ENCODE measurements at places on chromosomes 12 and 14. TPM values are rescaled to one million over a fixed set of nuclear protein-coding genes. Genes with fewer than 3 reads are reported as not detected.
A peak's percentile ranks its signal among the peaks of the same experiment; 100 is the strongest.

GRCh38 chr14:54739514-54739913, 163.1 kb downstream of the GCH1 start:
- H3K36me3 ChIP-seq: peaks cover 17% of the 10 kb centered on the region
- DNase-seq: no peak
- H3K27ac ChIP-seq: no peak overlapping the region
- H3K27me3 ChIP-seq: no peaks in the 10 kb centered on the region
- H3K4me3 ChIP-seq: no peak overlapping the region

GRCh38 chr12:64634508-64635092, 24.3 kb downstream of the RASSF3 start:
- no peak for DNase-seq
- H3K36me3 ChIP-seq: no peaks in the 10 kb centered on the region
- H3K27ac ChIP-seq: no peak overlapping the region
- no peak overlapping the region for H3K4me3 ChIP-seq
- H3K4me1 ChIP-seq: peaks cover 9% of the 10 kb centered on the region

GRCh38 chr12:120254809-120255208, 10.7 kb downstream of the PXN start:
- H3K4me1 ChIP-seq: peaks cover 69% of the 10 kb centered on the region
- no peak for DNase-seq
- peaks cover 25% of the 10 kb centered on the region for H3K36me3 ChIP-seq
- H3K27me3 ChIP-seq: no peaks in the 10 kb centered on the region
- no peak overlapping the region for H3K27ac ChIP-seq

DNA sequence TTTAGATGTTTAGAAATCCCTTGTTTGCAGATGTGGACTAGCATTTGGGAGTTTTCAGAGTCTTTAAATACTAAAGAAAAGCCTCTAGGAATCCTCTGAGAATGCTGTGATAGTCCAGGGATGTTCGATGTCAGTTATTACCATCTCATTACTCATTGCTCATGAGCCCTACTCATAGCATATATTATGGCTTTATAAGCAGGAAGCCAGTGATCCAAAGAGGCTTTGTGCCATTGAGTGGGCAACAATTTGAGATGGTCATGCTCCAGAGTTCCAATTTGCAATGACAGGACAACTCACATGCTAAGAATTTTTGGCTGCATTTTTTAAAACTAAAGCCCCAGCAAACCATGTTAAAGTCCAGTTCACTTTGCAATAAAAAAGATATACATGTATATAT, 163.0 kb downstream of the OTOGL start:
- DNase-seq: no peak
- no peak overlapping the region for H3K4me3 ChIP-seq
- no peaks in the 10 kb centered on the region for H3K36me3 ChIP-seq

GRCh38 chr12:60501124-60501729, 905.4 kb downstream of the SLC16A7 start:
- H3K27ac ChIP-seq: no peak overlapping the region
- H3K36me3 ChIP-seq: no peaks in the 10 kb centered on the region
- DNase-seq: no peak
- H3K4me3 ChIP-seq: no peak overlapping the region
- H3K27me3 ChIP-seq: no peaks in the 10 kb centered on the region
- H3K4me1 ChIP-seq: no peaks in the 10 kb centered on the region

GRCh38 chr14:79663453-79663852, 547.9 kb downstream of the DIO2 start:
- H3K4me1 ChIP-seq: peaks cover 3% of the 10 kb centered on the region
- H3K27ac ChIP-seq: no peak overlapping the region
- no peaks in the 10 kb centered on the region for H3K36me3 ChIP-seq
- no peak for DNase-seq
- no peak overlapping the region for H3K4me3 ChIP-seq
- no peaks in the 10 kb centered on the region for H3K27me3 ChIP-seq

DNA sequence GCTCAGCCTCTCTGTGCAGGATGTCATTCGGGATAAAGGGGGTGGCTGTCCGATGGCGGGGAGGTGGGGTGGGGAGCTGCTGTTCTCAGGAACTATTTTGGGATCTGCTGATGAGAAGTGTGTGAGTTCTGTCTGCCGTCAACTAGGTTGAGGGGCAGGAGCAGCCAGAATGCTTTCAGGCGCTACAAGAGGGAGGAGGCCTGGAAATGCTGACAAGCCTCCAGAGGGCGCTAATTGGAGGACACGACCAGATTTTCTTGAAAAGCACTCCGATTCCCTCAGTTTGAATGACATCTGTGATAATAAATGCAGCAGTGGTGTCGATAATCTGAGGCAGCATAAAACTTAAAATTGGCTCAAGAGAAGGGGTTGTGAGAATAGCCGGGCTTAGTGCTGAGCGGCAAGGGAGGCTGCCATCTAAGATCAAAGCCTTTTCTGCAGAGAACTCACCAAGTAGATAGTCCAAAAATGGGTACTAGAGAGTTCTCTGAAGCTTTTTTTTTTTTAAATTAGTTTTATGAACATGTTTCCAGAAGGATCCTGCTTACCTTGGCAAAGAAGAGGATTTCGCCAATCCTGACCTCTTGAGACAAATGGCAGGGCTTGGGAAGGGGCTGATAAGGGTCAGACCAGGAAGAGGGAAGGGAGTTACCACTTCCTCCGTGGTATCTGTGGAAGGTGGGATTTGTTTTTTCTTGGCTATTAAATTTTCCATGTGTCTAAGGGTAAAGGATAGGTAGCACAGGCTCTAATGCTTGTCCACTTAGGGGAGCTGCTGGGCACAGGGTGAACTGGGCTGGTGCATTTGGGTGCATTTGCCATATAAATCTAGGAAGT, 94.4 kb downstream of the CRACR2A start:
- no peak overlapping the region for H3K4me3 ChIP-seq
- H3K27me3 ChIP-seq: peaks cover 4% of the 10 kb centered on the region
- no peaks in the 10 kb centered on the region for H3K36me3 ChIP-seq
- no peaks in the 10 kb centered on the region for H3K4me1 ChIP-seq
- DNase-seq: no peak
- H3K27ac ChIP-seq: no peak overlapping the region

DNA sequence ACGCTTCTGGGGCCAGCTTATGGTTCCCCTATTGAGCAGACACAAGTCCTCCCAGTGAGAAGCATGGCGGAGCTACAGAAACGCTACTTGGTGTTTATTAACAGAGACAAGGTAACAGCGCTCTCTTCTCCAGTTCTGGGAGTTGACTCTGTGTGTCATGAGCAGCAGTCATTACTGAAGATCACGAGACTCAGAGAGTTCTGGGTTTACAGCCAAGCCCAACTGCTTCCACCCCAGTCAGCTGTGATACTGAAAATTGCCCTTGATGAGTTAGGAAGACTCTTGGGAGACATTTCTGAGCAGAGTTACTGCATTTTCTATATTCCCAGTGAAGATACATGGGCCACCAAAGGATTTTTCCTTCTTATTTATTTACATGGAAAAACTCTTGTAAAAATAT, 48.6 kb downstream of the CFAP251 start:
- no peak overlapping the region for H3K4me3 ChIP-seq
- no peak overlapping the region for H3K27ac ChIP-seq
- DNase-seq: no peak
- H3K36me3 ChIP-seq: peaks cover 46% of the 10 kb centered on the region
- peaks cover 13% of the 10 kb centered on the region for H3K4me1 ChIP-seq

- peaks cover 8% of the 10 kb centered on the region for H3K4me1 ChIP-seq
- H3K27ac ChIP-seq: no peak overlapping the region
- H3K27me3 ChIP-seq: no peaks in the 10 kb centered on the region
- no peak for DNase-seq
- no peaks in the 10 kb centered on the region for H3K36me3 ChIP-seq
- no peak overlapping the region for H3K4me3 ChIP-seq
Observed at GRCh38 chr14:38168416-38168815, 39.3 kb upstream of the SSTR1 start.

DNA sequence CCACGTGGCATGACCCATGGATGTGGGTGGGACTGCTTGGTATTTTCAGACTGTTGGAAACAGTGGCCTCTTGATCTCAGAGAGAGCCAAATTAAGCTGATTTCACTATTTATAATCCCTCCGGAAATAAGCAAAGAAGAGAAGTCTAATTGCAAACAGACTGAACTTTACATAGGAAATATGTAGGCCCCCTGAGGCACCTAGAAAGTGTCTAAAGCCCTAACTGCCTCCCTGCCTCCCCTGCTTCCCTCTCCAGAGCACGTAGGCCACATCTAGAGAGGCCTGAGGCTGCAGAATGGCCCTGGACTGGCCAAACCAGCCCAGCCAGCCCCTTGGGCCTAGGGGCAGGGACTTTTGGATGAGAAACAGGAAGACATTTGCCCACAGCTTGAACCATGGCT, 123.8 kb downstream of the ZFP36L1 start:
- H3K27me3 ChIP-seq: no peaks in the 10 kb centered on the region
- no peak overlapping the region for H3K4me3 ChIP-seq
- H3K4me1 ChIP-seq: peaks cover 3% of the 10 kb centered on the region
- H3K27ac ChIP-seq: no peak overlapping the region
- no peak for DNase-seq
- no peaks in the 10 kb centered on the region for H3K36me3 ChIP-seq

DNA sequence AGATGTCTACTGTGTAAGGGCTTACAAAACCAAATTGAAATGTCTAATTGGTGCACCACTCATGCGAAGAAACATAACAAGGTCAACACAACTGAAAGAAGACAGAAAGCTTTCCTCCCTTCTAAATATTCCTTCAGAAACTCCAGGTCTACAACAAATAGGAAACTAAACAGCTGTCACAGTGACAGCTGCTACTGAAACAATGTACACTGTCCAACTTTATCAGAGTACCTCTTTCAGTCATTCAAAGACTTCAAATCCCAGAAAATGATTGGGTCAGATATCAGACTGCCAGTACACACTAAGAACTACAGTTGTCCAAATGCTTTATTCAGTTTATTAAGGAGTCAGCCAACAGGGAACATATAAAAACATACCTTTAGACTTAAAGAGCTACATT, 35.2 kb downstream of the CEP128 start:
- no peak for DNase-seq
- no peak overlapping the region for H3K27ac ChIP-seq
- no peak overlapping the region for H3K4me3 ChIP-seq
- H3K4me1 ChIP-seq: no peaks in the 10 kb centered on the region

- no peak overlapping the region for H3K27ac ChIP-seq
- peak; percentile 35 for DNase-seq
- H3K4me3 ChIP-seq: no peak overlapping the region
- H3K36me3 ChIP-seq: no peaks in the 10 kb centered on the region
- no peaks in the 10 kb centered on the region for H3K4me1 ChIP-seq
Observed at GRCh38 chr12:116703214-116703795, 34.6 kb downstream of the SPRING1 start.

GRCh38 chr12:124774054-124774461, 89.6 kb downstream of the SCARB1 start:
- H3K36me3 ChIP-seq: peaks cover 2% of the 10 kb centered on the region
- peak overlapping the region; percentile 63 for H3K27ac ChIP-seq
- DNase-seq: no peak
- H3K4me1 ChIP-seq: peaks cover 21% of the 10 kb centered on the region
- peaks cover 10% of the 10 kb centered on the region for H3K27me3 ChIP-seq

DNA sequence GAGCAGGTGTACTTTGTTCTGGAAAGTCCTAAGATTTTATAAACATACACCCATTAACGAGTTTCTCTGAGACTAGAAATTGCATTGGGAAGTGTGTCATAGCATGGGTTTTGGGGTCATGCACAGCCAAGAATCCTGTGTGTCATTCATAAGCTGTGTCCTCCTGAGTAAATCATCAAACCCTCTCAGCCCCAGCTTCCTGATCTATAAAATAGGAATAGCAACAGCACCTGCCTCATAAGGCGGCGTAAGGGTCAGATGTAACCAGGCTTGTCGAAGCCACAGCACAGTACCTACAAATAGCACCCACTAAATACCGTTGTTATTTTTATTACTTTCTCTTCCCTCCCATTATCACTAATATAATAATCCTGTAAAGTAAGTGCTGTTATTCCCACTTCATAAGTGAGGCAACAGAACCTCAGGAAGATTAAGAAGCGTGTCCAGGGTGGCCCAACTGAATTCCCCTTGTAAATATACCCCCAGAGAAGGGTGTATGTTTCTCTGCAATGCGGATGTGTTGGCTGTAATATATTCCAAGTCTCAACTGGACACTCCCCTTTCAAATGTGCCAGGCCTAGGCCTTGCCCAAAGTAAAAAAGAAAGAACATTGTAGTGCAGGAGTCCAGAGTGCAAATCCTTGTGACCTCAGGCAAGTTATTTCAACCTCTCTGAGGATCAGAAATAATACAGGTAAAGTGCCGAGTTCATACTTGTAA, 188.3 kb upstream of the BCL2L14 start:
- H3K27ac ChIP-seq: no peak overlapping the region
- no peaks in the 10 kb centered on the region for H3K27me3 ChIP-seq
- peaks cover 38% of the 10 kb centered on the region for H3K4me1 ChIP-seq
- no peak for DNase-seq

- no peak overlapping the region for H3K27ac ChIP-seq
- no peak overlapping the region for H3K4me3 ChIP-seq
- H3K36me3 ChIP-seq: no peaks in the 10 kb centered on the region
- H3K4me1 ChIP-seq: peaks cover 18% of the 10 kb centered on the region
Observed at GRCh38 chr14:25014440-25014839, 35.5 kb downstream of the STXBP6 start.

GRCh38 chr12:77782034-77782433, 48.7 kb upstream of the NAV3 start:
- no peak overlapping the region for H3K4me3 ChIP-seq
- no peaks in the 10 kb centered on the region for H3K27me3 ChIP-seq

- DNase-seq: no peak
- H3K36me3 ChIP-seq: no peaks in the 10 kb centered on the region
- no peak overlapping the region for H3K27ac ChIP-seq
- H3K4me1 ChIP-seq: peaks cover 7% of the 10 kb centered on the region
Observed at GRCh38 chr14:90060965-90061684, 669 bp upstream of the KCNK13 start.

DNA sequence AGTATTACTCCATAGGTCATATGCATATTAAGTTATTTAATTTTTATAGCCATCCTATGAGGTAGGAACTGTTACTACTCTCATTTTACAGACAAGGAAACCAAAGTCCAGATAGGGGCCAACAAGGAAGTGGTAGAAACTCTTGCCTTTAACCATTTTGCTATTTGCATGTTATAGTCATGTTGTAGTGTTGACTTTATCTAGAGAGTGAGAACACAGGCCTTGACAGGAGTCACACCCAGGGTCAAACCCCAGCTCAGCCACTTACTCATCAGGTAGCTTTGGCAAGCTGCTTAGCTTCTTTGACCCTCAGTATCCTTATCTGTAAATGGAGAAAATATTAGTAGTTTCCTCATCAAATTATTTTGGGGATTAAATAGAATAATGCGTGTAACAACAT, 156.2 kb downstream of the CAND1 start:
- no peaks in the 10 kb centered on the region for H3K27me3 ChIP-seq
- no peaks in the 10 kb centered on the region for H3K36me3 ChIP-seq
- DNase-seq: no peak
- no peak overlapping the region for H3K27ac ChIP-seq
- peaks cover 8% of the 10 kb centered on the region for H3K4me1 ChIP-seq
- no peak overlapping the region for H3K4me3 ChIP-seq

Gene PGF
- polyA plus RNA-seq: 17.5 TPM

Gene SSPN
- 1.0 TPM for polyA plus RNA-seq

Gene KLRB1
- not detected for polyA plus RNA-seq

Gene IGFBP6
- polyA plus RNA-seq: 30.1 TPM
